B cell (primary cell): ENCODE measurements at places on chromosomes 13 and 19. TPM values are rescaled to one million over a fixed set of nuclear protein-coding genes. Genes with fewer than 3 reads are reported as not detected.

GRCh38 chr19:4678881-4679790, 9.0 kb upstream of the MYDGF start:
- no peak for DNase-seq

DNA sequence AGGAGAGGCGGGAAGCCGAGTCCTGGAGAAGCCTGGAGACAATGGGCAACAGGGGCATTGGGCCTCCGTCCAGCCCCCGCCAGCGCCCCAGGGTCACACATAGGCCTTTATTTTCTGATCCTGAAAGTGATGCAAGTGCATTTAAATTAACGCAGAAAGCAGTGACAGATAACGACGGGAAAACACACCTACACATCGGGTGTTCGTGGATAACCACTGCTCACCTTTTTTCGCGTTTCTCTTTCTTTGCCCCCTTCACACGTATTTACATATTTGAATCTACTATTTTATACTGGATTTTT, 30.4 kb upstream of the GRTP1 start:
- DNase-seq = no peak

DNA sequence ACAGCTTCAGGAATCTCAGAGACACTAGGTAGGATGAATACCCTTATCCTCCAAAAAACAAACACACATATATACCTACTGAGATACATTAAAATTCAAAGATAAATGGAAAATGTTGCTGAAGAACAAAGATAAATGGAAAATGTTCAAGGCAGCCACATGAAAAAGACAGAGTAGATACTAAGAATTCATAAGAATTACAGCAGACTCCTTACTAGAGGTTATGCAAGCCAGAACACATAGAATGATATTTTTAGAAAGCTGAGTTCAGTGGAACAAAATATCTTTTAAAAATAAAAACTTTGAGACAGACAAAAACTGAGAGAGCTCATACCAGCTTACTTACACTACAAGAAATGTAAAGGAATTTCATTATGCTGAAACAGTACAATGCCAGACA, 35.6 kb downstream of the UCHL3 start:
- DNase-seq = no peak

CFAP97D2 gene
- 0.09 and 0.32 TPM in 2 replicates for polyA plus RNA-seq

HCN2 gene
- 0.25 and 0.27 TPM in 2 replicates for polyA plus RNA-seq

FREM2 gene
- not detected in 2 replicates for polyA plus RNA-seq

OPA3 gene
- 6.2 and 7.3 TPM in 2 replicates for polyA plus RNA-seq
